ENCODE measurements at places on chromosomes 5 and 9. TPM values are rescaled to one million over a fixed set of nuclear protein-coding genes. Genes with fewer than 3 reads are reported as not detected.

The CDX1 gene
- polyA plus RNA-seq = 0.24 TPM

The DIPK1B gene
- 12.1 TPM for polyA plus RNA-seq

DNA sequence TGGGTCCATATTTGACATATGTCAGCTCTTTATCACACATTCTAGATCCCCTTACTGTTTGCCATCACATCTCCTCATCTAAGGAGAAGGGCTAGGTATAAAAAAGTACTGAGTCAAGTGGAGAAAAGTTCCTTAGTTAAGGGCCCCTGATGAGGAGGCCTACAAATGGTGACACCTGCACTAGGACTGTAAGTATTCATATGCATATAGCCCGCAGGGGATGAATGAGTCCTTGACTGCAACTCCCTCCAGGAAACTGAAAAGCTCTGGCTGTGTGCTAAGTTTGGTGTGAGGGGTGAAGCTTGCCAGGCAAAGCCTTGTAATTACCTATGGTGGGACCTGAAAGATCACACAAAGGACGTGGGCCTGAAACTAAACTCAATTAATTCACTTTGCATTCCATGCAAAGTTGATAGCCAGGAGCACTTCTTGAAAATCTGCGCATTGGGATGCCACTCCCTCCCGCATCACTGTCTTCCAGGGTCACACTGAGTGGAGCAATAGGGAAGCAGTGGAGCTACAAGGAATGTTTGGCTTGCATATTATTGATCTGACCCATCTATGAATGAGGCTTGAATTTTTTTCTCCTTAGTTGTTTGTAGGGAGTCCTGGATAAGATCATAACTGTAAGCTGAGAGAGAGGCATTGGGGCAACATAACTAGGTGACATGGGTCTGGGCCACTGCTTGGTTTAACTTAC, 11.9 kb upstream of the EQTN start:
- no peak for DNase-seq

DNA sequence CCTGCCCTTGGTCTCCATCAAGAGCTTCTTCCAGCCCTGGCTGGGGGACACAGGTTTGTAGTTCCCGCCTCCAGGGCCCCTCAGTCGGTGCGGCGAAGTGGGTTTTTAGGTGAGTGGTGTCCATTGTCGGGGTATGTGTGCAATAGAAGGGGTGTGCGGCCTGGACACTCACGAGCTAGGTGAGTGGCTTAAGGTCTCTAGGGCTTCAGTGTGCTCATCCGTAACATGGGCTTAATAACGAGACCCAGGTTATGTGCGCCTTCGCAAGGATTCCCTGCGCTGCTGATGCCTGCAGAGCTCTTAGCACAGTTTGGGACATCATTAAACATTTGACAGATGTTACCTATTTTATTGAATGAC, 656 bp downstream of the CEP78 start:
- DNase-seq = no peak

- DNase-seq = peak; percentile 80
These were observed 5.4 kb upstream of the HBEGF start for GRCh38 chr5:140351609-140352334.

- no peak for DNase-seq
These were observed 255.9 kb upstream of the ST8SIA4 start for GRCh38 chr5:101159006-101159405.

- no peak for DNase-seq
These were observed 1.8 kb downstream of the HACD4 start for GRCh38 chr9:21029661-21030060.

- no peak for DNase-seq
These were observed 345.6 kb downstream of the PLK2 start for GRCh38 chr5:58114324-58114723.

All from muscle of back (tissue), 13 donors.